Activated CD4-positive, CD25-positive, alpha-beta regulatory T cell treated with anti-CD3 and anti-CD28 coated beads, Interleukin-2, amount 50 U/mL, for 24 hours (primary cell): ENCODE measurements at places on chromosomes 3 and 15.

DNA sequence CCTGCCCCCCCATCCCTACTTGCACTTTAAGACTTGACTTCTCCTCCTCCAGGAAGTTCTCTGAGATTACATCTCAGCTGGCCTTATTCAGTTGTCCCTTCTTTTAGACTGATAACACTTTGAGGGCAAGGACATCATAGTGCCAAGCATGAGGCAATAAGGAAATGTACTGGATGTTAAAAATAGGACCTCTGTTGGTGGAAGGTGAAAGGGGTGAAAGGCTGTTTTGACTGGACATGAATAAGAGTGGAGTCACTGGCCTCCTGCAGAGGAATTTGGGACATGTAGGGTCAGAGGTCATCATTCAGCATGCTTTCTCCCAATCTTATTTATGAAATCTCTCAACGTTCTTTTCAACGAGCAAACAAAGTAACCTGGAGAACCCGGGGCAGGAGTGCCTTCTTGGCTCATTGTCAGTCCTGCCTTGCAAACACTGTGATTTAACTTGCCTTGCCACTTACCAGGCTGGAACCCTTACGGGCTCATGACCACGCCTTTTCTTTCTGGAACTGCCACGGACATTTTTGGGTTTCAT lies 38.6 kb downstream of the TRIM71 start:
- no peak for ATAC-seq

GRCh38 chr3:107826727-107827126 lies 264.1 kb downstream of the CD47 start:
- no peak for ATAC-seq

- ATAC-seq = no peak
Measured at GRCh38 chr15:65259367-65259797, 27.3 kb downstream of the PARP16 start.

DNA sequence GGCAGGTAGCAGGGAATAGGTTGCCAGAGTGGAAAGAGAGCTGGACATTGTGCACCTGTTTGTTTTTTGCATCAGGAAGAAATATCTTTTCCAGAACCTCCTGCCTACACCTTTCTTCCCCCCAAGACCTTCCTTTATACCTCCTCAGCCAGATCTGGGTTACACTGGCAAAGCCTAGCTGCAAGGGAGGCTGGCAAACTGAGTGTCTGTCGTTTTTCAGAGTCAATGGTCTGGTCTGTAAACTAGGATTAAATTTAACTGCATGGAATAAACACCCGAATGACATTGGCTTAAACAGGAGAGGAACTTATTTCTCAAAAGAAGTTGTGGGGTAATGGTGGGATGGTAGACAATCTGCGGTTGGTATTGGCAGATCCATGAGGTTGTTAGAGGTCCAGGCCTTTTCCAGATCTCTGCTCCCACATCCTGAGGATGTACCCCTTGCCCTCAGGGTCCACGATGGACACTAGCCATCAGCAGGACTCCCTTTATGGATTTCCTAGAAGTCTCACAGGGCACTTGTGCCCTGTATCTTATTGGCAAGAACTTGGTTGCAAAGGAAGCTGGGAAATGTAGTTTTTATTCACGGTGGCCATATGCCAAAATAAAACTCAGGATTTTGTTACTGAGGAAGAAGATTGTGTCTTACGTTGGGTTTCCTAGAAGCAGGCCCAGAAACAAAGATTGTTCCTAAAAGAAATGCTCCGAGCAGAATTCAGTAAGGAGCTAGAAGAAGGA lies 3.2 kb upstream of the RARRES1 start:
- ATAC-seq = no peak

DNA sequence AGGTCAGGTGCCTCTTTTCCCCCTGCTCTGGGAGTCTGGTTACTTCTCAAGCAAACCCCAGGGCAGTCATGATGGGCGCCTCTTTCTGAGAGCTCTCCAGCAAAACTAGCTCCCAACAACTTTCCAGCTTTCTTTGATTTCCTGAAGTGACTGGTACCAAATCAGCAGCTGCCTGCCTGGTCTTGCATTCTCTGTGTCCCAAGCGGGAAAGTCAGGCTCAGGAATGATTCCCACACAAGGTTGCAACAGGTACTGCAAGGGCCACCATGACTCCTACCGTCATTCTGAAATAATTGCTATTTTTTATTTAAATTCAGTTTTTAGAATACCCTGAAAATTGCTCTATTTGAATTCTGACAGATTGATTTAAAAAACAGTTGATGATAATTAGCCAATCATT lies 658.7 kb downstream of the SQOR start:
- no peak for ATAC-seq

DNA sequence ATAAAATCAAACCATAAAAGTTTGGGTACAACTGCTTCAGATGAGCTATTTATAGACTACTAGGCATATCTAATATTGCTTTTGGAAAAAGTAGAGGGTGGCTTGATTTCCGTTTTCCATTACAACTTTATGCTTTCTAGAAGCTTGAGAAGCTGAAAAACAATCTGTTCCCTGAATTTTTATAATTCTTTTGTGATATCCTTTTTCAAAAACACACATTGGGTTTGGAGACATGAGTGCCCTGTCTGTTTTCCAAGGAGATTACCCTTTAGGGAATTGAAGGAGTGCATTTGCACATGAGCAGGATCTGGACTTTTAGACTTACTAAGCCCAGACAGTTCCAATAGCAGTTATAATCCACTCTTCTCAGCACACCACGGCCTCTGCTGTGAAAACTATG lies 49.5 kb upstream of the FILIP1L start:
- no peak for ATAC-seq

- no peak for ATAC-seq
Measured at GRCh38 chr3:158711886-158712285, 20.4 kb downstream of the RARRES1 start.

DNA sequence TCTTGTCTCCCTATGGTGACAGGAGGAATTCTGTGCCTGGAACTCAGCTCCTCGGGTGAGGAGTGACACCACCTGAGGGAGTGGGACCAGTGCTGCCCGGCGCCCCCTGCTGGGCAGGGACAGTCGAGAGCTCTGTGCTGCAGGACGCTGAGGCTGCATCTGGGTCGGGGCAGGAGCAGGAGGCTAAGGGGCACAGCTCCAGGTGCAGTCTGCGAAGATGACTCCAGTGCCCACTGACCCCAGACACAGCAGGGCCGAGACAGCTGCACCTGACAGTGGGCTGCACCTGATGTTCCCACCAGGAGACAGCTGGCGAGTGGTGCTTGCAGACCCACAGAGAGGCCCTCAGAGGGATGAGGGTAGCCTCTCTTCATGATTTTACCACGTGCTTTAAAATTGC lies 152.9 kb downstream of the ATP10A start:
- peak; percentile 46 for ATAC-seq

- no peak for ATAC-seq
Measured at GRCh38 chr3:140406655-140407054, 271.2 kb upstream of the TRIM42 start.

DNA sequence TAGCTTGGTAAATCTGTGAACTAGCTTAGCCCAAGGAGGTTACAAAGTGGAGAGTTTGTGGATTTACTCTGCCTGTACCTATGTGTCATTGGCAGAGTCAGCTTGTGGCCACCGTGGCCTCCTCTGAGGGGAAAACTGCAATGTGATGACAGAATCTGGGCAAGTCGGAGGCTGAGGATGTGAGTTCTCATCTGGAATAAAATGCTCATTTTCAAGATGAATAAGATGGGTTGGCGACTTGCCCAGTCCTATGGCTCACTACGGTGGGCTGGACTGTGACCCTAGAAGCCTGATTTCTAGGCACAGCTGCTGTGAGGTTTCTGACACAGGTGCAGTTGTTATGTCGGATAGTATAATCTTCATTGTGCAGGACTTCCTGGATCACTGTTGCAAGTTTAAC lies 83.7 kb downstream of the ETV5 start:
- ATAC-seq = peak; percentile 71

GRCh38 chr3:17491601-17492000 lies 250.8 kb downstream of the TBC1D5 start:
- no peak for ATAC-seq

DNA sequence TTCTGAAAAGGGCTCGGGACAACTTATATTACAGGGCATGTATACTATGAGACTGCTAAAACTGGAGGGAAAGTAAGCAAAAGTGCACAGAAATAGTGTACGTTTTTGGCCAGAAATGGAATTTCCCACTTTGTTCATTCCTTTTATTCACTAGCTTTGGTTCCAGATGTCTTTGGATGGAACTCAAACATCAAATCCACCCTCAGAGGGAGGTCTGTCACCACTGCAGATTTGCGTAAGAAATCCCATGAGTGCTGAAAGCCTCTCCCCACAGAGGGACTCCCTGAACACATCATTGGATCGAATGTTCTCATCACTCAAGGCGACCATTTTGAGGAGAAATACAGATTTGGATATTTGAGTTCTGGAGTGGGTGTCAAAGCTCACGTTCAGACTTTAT lies 71.6 kb downstream of the FEM1B start:
- no peak for ATAC-seq

DNA sequence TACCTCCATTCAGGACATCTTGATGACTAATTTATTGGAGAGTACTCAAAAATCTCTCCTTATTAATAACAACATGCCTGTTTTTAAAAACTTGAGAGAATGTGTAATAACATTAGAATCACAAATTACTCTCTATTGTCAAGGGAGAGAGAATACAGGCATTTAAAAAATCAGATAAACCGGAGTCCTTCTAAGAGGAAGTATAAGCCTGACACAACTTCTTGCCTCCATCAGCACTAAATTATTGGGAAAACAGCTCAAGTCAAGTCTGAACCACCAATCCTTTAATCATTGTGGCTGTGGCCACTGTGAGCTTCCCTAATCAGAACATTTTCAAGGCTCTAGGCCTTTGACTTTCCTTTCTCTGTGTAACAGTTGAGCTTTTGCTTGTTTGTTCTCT lies 38.0 kb downstream of the SSR3 start:
- no peak for ATAC-seq

DNA sequence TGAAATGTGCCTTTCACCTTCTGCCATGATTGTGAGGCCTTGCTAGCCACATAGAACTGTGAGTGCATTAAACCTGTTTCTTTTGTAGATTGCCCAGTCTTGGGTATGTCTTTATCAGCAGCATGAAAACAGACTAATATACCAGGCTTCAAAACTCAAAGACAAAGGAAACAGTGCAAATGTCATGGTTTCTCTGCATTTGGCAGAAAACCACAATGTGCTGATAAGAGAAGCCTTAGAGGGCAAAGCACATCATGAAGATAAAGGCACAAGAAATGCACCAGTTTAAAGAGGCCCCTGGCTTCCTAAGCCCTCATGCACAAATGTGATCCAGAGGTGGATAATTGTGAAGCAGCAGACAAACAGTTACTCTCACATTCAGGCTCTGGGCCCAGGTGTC lies 259.2 kb downstream of the CPNE4 start:
- ATAC-seq = no peak

GRCh38 chr3:78825858-78826215 lies 942.0 kb downstream of the ROBO1 start:
- no peak for ATAC-seq

- ATAC-seq = no peak
Measured at GRCh38 chr15:42121682-42122081, 27.3 kb upstream of the PLA2G4D start.

GRCh38 chr3:114405202-114405990 lies 111.6 kb downstream of the TIGIT start:
- no peak for ATAC-seq

DNA sequence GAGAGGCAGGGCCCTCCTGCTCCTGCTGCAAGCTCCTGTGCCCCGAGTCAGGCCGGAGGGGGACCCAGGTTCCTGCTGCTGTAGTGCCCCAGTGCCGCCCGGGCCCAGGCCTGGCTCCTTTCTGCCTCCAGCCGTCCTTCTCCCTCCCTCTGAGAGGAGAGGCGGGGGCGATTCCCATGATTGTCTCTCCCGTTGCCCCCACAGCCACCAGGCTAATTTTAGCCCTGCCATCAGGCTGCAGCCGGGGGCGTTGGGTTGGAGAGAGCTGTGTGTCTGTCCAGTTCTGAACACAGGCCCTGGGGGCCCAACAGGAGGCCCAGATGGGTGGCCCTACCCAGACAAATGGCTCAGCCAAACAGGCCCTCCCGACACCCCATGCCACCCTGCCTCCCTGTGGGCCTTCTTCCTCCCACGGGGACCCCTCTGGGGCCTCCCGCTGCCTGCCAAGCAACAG lies 214.8 kb downstream of the TBC1D2B start:
- no peak for ATAC-seq

DNA sequence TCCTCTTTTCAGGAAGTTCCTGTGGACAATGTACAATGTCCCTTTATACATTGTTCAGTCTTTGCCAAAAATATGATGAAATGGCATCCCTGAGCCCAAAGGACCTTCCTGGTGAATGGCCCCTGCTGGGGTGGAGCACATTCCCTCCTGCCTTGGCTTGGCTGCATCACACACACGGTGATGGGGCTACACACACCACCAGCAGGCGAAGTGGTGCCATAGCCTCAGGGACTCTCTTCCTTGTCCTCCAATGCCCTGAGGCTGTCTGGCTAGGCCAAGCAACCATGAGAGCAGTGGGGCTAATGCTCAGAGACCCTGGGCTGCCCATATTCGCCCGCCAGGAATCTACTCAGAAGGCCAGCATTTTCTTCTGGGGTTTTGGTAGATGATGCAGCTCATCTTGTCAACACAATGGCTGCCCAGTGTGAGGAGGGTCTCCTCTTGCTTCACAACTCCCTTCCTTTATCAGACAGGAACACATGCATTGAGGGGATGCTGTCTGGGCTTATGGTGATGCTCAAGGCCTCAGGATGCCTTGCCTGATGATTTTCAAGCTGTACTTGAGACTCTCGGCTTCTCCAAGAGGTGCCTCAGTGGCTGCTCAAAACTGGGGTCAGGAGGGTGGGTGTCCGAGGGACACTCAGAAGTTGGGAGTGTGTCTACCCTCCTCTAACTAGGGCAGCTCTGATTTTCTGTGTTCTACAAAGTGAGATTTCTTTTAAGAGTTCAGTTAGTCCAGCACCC lies 40.9 kb upstream of the EPHB1 start:
- no peak for ATAC-seq

DNA sequence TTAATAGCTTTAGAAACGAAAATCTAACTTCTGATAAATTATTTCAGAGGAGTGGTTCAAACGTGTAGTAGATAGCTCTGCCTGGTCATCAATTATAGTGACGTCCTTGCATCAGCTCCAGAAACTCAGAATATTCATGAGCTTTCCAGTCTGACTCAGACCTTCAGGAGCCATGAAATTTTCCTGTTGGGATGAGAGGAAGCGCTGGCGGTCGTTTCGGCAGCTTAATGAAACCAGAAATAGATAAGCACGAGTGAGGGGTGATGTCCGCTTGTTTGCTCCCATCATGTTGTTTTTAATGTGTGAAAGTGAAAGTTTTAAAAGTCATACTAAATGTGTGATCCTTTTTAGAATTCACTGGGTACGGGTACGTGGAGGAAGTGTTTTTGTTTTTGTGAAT lies 141.1 kb downstream of the PGPEP1L start:
- ATAC-seq = no peak
